ENCODE measurements at places on chromosomes 5 and 9. TPM values are rescaled to one million over a fixed set of nuclear protein-coding genes. Genes with fewer than 3 reads are reported as not detected.

The ADGRD2 gene
- polyA plus RNA-seq, result not detected

The SAXO1 gene
- not detected for polyA plus RNA-seq

The FBN2 gene
- 141 TPM for polyA plus RNA-seq

The NPM1 gene
- 2,997 TPM for polyA plus RNA-seq

The DND1 gene
- 0.21 TPM for polyA plus RNA-seq

The EQTN gene
- polyA plus RNA-seq, result not detected

The AK8 gene
- 0.53 TPM for polyA plus RNA-seq

The FOXD4L3 gene
- polyA plus RNA-seq, result not detected

The IFNA2 gene
- polyA plus RNA-seq, result not detected

The SPATA31E1 gene
- polyA plus RNA-seq, result not detected

The ZNF618 gene
- 5.4 TPM for polyA plus RNA-seq

The FOXI1 gene
- not detected for polyA plus RNA-seq

The PCDHGA5 gene
- polyA plus RNA-seq, result 1.6 TPM

The GBGT1 gene
- 10.3 TPM for polyA plus RNA-seq

The ARL10 gene
- 4.8 TPM for polyA plus RNA-seq

The FER gene
- 11.6 TPM for polyA plus RNA-seq

The PTGES gene
- polyA plus RNA-seq, result 16.4 TPM

The ABCA2 gene
- polyA plus RNA-seq, result 8.7 TPM

The TLE1 gene
- polyA plus RNA-seq, result 8.8 TPM

The BRINP1 gene
- polyA plus RNA-seq, result 0.60 TPM

The OSMR gene
- polyA plus RNA-seq, result 43.4 TPM

The NINJ1 gene
- polyA plus RNA-seq, result 53.9 TPM

The PCDHGA6 gene
- 4.3 TPM for polyA plus RNA-seq

The NOXA1 gene
- 0.20 TPM for polyA plus RNA-seq

The RBM22 gene
- polyA plus RNA-seq, result 45.2 TPM

The SH3GL2 gene
- 1.7 TPM for polyA plus RNA-seq

The PCDHA6 gene
- 0.02 TPM for polyA plus RNA-seq

The LHX3 gene
- polyA plus RNA-seq, result not detected

The PAX5 gene
- polyA plus RNA-seq, result not detected

The DBN1 gene
- polyA plus RNA-seq, result 103 TPM

The EXOC3 gene
- polyA plus RNA-seq, result 24.9 TPM

The PDE6A gene
- not detected for polyA plus RNA-seq

The IL17B gene
- polyA plus RNA-seq, result 0.49 TPM

The RUSC2 gene
- polyA plus RNA-seq, result 43.3 TPM

The KIF24 gene
- 1.6 TPM for polyA plus RNA-seq

The CXCL14 gene
- 1.6 TPM for polyA plus RNA-seq

The NEUROG1 gene
- not detected for polyA plus RNA-seq

The GEMIN5 gene
- polyA plus RNA-seq, result 7.8 TPM

The PRR16 gene
- 48.7 TPM for polyA plus RNA-seq

The LCN12 gene
- 0.36 TPM for polyA plus RNA-seq

The MEGF10 gene
- polyA plus RNA-seq, result not detected

The SLC34A1 gene
- polyA plus RNA-seq, result not detected

The SLC6A19 gene
- polyA plus RNA-seq, result not detected

The HSD17B3 gene
- not detected for polyA plus RNA-seq

The PKD2L2 gene
- not detected for polyA plus RNA-seq

The FAM200C gene
- 1.6 TPM for polyA plus RNA-seq

The SEC24A gene
- polyA plus RNA-seq, result 35.0 TPM

The SIT1 gene
- polyA plus RNA-seq, result not detected

The AGXT2 gene
- polyA plus RNA-seq, result not detected

Measured in BJ (cell line).